ENCODE measurements at places on chromosomes 4 and X.

GRCh38 chr4:21780148-21780547, 168.4 kb downstream of the KCNIP4 start:
- no peak for DNase-seq

GRCh38 chrX:150200820-150201287, 162.3 kb upstream of the MAMLD1 start:
- DNase-seq, result peak; percentile 71

DNA sequence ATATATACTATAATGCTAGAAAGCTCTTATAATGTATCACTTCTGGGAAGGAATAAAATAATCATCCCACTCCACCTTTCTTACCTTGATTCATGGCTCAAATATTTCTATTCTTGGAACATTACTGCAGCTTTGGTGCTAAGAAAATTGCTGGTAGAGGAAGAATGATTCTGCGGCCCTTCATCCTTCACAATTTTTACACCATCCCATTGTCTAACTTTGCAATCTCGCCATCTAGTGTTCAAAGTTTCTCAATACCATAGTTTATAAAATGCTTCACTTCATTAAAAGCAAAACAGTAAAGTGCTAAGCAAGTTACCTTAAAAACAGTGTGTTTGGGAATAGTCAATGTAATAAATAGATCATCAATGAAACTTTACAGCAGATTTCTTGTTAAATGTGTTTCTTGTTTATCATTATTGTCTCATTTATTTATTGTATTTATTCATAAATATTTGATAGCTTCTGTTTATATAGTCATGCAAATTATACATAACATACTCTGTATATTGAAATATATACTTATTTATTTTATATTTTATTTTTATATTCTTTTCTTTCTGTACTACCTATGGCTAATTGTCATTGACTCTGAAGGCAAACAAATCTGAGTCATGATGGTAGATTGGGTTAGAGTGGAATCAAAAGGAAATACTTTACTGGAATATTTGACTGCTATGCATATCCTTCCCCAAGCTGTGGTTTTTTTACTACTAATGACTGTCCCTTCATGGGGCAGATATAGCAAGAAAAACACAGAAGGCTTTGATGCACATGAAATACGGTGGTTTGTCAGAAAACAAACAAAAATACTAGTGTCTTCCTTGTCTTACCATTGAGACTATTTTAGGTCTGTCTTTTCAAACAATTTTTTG, 390.7 kb downstream of the MAPK10 start:
- DNase-seq, result no peak

DNA sequence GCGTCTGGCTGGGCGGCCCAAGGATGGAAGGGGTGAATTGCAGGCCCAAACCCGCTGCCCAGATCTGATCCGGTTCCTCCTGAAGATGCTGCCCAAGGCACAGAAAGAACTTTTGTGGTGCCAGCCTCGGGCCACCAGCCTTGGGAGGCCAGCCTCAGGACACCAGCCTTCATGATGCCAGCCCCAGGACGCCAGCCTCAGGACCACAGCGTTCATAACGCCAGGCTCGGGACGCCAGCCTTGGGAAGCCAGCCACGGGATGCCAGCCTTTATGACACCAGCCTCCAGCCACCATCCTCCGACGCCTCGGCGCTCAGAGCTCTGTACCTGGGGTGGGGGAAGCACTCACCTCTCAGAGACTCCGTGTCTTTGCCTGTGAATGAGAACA, 107.8 kb downstream of the ADRA2C start:
- no peak for DNase-seq
